ENCODE measurements at places on chromosomes 3 and 15.

- no peak for DNase-seq
These were observed 46.4 kb downstream of the ST3GAL6 start for GRCh38 chr3:98809557-98809956.

- no peak for DNase-seq
These were observed 102.6 kb upstream of the TSPAN3 start for GRCh38 chr15:77173487-77173886.

DNA sequence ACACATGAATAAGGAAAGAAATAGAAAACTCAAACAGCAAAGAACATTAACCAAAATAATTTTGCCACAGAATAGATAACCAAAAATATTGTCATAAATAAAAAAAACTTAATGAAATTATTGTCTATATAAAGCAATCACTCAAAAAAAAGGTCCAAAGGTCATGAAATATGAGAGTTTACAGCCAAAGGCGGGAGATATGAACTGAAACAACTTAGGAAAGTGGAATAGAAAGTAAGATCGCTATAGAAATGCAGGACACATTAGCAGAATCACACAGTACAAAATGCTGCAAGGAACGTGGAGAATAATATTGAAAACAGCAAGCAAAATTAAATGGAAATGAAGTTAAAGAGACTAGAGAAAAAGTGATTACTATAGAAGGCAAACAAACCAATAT is 375.0 kb upstream of the ARHGEF26 start:
- no peak for DNase-seq

GRCh38 chr3:140198242-140198641 is 263.3 kb downstream of the CLSTN2 start:
- no peak for DNase-seq

DNA sequence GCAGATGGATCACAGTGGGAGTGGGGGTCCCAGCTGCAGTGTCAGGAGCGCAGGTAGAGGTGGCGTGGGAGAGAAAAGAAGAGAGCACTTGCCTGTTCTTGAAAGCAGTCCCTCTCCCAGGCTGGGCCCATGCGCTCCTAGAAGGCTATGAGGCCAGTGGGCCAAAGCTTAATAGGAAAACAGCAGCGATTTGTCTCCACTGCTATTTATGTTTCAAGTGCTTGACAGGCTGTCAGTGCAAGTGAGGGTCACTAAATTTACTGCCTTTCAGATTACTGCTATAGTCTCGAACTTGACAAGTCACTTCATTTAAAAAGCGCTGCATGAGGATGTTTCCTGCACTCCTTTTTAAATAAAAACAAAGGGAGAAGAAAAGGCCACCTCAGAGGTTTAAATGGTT is 239.5 kb downstream of the GAP43 start:
- no peak for DNase-seq

GRCh38 chr3:196979545-196979944 is 10.9 kb upstream of the PIGZ start:
- no peak for DNase-seq

DNA sequence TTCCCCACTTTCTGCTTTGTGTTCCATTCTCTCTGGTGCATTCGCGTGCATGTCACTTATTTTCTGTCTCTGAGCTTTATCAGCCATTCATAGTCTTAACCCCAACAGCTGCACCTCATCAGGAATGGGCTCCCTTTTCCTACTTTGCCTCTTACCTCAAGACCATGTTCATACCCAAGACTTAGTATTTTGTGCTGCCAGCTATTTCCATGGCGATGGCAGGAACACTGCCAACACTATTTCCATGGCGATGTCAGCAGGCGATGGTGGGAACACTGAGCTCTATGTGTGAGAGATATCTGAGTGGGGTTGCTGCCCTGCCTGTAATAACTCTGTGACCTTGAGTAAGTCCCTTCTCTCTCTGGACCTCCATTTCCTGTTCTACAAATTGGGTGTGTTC is 5.5 kb downstream of the ZNF35 start:
- DNase-seq: no peak

- no peak for DNase-seq
These were observed 23.4 kb upstream of the CLK3 start for GRCh38 chr15:74592222-74592621.

- DNase-seq: no peak
These were observed 16.5 kb downstream of the SPICE1 start for GRCh38 chr3:113498221-113499005.

Data from activated CD4-positive, alpha-beta T cell treated with anti-CD3 and anti-CD28 coated beads for 1 hour (primary cell).